ENCODE measurements at places on chromosomes 12 and 14. TPM values are rescaled to one million over a fixed set of nuclear protein-coding genes. Genes with fewer than 3 reads are reported as not detected.

SLCO1B1 gene
- total RNA-seq = not detected

SERPINA3 gene
- 5.2 TPM for total RNA-seq

PIWIL1 gene
- total RNA-seq = not detected

CBX5 gene
- 37.2 TPM for total RNA-seq

PTGER2 gene
- 2.8 TPM for total RNA-seq

DNA sequence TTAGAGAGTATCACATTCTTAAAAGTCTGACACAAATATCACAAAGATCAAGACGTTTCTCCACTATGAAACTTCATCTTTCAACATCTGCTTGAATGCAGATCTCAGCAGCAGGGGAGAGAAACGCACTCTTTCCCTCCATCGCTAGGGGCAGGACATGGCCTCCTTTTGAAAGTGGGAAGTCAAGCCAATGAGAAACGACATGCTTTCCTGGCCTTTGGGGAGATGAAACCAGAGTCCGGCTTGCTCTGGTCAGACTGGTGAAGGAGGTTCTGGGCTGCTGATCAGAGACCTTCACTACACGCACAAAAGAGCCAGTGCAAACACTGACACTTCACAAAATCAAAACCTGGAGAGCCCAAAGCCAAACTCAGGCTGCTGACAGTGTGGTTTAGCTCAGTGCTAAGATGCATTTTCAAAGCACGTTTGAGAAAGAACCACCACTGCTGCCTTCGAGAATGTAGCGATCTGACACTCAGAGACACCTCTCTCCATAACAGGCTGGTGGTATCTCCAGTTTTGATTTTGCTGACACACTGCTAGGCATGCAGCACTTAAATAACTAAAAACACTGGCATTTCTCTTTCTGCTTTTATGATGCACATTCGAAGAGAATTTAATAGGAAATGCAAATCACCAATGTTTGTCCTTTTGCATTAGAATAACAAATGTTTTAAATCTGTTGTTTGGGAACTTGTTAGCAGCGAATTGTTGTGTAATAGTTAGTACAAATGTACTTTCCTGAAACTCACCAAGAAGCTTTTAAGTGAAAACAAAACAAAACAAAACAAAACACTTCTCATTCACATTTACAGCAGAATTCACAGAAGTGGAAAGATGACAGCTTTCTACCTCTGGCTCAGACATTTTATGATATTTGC, 93.9 kb upstream of the OVCH1 start:
- no peak for DNase-seq

DNA sequence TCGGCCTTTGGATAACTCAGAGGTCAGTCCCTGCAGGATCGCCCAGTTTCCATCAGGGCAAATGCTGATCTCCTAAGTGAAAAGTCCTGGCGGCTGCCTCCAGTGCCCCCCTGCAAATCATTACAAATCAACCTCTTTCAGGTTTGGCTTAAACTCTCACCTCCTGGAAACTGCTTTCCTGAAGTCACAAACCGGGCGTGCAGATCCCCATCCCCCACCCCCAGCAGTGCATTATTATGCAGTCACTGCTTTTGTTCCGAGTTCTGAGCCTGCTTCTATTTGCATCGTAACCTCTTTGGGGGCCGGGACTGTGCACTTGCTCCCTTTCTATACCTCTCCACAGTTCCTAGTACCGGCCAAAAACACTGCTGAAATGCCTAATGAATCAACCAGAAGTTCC, at the start of gene USP44:
Gene USP44 (minus strand): TSS at position 172 of the 400 bp plus-strand sequence. CDS start 17,220 bp downstream, outside the sequence.
- DNase-seq = no peak

GRCh38 chr14:52310541-52310940, 3.6 kb upstream of the PTGER2 start:
- DNase-seq = no peak

DNA sequence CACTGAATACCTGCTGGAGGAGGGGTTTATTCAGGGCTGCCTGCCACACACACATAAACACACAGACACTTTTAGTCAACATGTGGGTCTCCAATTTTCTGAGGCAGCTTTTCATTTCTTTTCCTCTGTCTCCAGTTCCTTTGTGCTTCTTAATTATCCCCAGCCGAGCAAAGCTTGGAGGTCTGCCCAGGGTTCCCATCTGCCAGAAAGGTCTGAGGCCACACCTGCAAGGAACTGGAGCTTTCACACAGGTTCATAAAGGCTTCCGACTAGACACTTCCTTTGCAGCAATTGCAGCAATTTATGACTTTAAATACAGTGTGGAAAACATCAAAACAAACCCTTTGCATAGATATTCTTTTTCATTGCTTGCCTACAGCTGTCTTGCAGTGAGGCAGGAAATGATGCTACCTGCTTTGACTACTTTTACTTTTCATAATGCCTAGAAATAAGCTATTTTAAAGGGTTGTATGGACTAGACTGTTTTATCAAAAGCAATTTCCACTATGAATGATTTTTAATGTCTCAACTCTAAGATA, 1318.9 kb downstream of the AACS start:
- DNase-seq = no peak

GRCh38 chr12:63957496-63957895, 113.0 kb downstream of the SRGAP1 start:
- DNase-seq = no peak

GRCh38 chr14:74713395-74713735, 421 bp downstream of the FCF1 start:
- DNase-seq = no peak

GRCh38 chr12:71010143-71010479, 89.6 kb upstream of the PTPRR start:
- DNase-seq = no peak

DNA sequence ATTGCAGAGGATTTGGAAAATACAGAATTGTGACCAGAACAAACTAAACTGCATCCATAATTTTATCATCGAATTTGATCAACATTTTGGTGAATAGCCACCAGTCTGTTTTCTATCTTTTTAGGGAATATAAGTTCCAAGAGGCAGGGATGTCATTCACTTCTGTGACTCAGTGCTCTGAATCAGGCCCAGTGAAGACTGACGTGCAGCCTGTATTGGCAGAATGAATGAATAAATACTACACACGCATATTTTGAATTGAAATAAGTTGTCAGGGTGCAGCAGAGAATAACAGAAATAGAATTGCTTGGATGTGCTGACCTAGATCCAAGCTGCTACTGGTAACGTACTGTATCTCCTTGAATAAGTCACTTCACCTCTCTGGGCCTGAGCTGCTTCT, 1.3 kb upstream of the EMP1 start:
- DNase-seq = no peak

- no peak for DNase-seq
These were observed 154.5 kb downstream of the MON2 start for GRCh38 chr12:62621101-62621638.

GRCh38 chr14:21049271-21049673, 7.1 kb downstream of the RNASE7 start:
- peak; percentile 64 for DNase-seq

DNA sequence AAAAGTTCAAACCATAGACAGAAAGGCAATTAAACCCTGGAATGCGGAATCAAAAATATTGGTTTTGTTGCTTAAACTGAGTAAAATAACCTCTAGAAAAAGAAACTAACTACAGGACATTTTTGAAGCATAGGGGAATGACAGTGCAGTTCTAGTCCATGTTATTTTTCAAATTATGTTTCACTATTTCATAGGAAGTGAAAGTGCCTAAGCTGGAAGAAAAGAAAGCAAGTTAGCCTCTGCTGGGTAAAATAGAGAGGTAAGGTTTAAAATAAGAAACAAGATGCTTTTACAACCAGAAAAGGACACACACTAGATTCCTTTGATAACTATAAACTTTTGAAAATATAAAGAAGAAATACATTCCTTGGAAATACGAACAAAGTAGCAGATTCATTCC, 1.1 kb downstream of the CLECL1 start:
- DNase-seq = no peak

- peak; percentile 53 for DNase-seq
These were observed 22.7 kb downstream of the ITPR2 start for GRCh38 chr12:26810330-26810729.

GRCh38 chr12:108252523-108252922, 86.6 kb downstream of the CMKLR1 start:
- no peak for DNase-seq

DNA sequence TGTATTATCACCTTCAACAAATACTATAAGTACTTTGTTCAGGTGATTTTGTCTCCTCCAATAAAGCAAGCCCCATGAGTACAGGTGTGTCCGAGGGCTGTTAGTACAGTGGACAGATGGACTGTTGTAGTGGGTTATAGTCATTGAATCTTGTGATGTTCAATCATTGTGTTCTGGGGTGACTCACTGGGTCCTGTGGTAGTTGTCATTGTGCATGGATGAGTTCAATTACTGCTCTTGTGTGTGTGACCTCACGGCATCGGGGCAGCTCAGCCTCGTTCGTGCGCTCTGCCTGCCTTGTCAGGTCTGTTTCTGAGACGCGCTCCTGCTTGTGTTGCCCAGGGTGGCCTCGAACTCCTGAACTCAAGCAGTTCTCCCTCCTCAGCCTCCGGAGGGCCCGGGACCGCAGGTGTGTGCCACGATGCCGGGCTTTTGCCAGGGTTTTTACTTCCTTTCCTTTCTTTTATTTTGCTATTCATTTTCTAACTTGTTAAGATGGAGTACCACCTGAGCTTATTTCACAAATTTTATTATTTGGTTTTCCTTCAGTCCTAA, 72.2 kb downstream of the DDX51 start:
- DNase-seq = peak; percentile 19

GRCh38 chr14:105473033-105473676, 1.5 kb upstream of the CRIP2 start:
- DNase-seq = no peak

DNA sequence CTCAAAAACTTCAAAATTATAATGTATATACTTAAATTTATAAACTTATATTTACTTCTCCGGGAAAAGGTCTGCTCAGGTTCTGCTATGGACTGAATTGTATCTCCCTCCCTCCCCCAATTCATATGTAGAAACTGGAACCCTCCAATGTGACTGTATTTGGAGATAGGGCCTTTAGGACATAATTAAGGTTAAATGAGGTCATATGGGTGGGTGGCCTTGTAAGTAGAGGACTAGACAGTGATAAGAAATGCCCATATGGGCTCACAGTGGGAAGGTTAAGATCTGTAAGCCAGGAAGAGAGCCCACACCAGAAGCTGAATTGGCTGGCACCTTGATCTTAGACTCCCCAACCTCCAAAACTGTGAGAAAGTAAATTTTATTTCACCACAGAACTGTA, 84.5 kb downstream of the TAOK3 start:
- no peak for DNase-seq

DNA sequence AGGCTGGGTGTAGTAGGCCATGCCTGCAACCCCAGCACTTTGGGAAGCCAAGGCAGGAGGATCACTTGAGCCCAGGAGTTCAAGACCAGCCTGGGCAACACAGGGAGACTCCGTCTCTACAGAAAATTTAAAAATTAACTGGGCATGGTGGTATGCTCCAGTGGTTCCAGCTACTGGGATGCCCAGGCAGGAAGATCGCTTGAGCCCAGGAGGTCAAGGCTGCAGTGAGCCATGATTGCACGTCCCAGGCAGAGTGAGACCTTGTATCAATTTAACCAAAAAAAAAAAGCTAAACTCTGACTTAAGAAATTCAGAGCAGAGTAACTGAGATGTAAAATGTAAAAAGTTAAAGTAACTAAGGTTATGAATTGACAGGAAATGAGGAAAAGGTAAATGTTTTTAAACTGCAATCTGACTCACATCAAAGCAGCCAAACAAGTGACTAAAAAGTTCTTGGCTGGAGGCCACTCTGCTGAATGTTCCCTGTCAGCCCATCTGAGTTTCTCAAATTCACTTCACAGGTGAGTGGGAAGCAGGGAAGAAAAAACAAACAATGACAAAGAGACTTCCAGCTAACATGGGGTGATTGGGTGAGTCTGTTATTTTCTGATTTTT, 21.3 kb downstream of the PRKD1 start:
- peak; percentile 85 for DNase-seq

DNA sequence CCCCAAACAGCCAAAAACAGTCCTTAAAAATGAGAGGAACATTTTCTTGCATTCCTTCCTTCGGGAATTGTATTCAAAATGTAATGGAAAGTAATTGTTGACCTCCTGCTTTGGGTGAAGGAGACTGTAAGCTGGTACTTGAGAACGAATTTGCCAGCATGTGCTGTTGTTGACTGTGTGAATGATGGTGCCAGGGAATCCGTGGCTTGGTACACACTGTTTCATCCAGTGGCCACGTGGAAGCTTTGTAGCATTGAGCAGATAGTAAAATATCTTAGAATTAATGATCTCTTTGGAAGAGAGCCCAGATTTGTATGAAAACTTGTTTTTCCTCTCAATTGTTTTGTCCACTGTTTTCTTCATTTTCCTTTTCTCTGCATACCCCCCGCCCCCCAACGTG, 1.7 kb downstream of the ASCL4 start:
- no peak for DNase-seq

- no peak for DNase-seq
These were observed 742.7 kb upstream of the FOXG1 start for GRCh38 chr14:28023853-28024252.

Measured in mammary epithelial cell (primary cell).